ENCODE measurements at places on chromosomes 13 and 19. TPM values are rescaled to one million over a fixed set of nuclear protein-coding genes. Genes with fewer than 3 reads are reported as not detected.
A peak's percentile ranks its signal among the peaks of the same experiment; 100 is the strongest.

- H3K27me3 ChIP-seq, result no peaks in the 10 kb centered on the region
- no peaks in the 10 kb centered on the region for H3K4me1 ChIP-seq
- H3K36me3 ChIP-seq, result no peaks in the 10 kb centered on the region
- no peak for DNase-seq
Measured at GRCh38 chr13:51924756-51925544, 63.2 kb downstream of the CCDC70 start.

The C5AR1 gene
- 9.3 TPM for total RNA-seq

- no peak for DNase-seq
- no peaks in the 10 kb centered on the region for H3K27me3 ChIP-seq
- H3K4me3 ChIP-seq, result peak overlapping the region; percentile 61
- peaks cover 7% of the 10 kb centered on the region for H3K4me1 ChIP-seq
Measured at GRCh38 chr19:8506402-8506957, 4.0 kb upstream of the PRAM1 start.

DNA sequence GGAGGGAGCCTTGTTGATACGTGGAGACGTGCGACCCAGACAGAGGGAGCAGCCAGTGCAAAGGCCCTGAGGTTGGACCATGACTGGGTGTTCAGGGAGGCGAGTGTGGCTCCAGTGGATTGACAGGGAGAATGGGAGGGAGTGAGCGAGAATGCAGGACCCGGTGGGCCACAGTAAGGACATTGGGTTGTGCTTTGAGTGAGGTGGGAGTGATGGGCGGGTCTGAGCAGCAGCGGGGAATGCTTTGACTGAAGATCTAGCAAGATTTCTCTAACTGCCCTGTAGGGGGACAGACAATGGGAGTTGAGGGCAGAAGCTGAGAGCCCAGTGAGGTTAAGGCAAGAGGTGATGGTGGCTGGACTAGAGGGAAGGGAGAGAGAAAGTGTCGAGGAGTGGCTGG is 7.7 kb upstream of the NANOS2 start:
- H3K4me1 ChIP-seq, result no peaks in the 10 kb centered on the region
- H3K4me3 ChIP-seq, result no peak overlapping the region
- H3K27ac ChIP-seq, result no peak overlapping the region
- no peaks in the 10 kb centered on the region for H3K27me3 ChIP-seq
- H3K36me3 ChIP-seq, result no peaks in the 10 kb centered on the region

DNA sequence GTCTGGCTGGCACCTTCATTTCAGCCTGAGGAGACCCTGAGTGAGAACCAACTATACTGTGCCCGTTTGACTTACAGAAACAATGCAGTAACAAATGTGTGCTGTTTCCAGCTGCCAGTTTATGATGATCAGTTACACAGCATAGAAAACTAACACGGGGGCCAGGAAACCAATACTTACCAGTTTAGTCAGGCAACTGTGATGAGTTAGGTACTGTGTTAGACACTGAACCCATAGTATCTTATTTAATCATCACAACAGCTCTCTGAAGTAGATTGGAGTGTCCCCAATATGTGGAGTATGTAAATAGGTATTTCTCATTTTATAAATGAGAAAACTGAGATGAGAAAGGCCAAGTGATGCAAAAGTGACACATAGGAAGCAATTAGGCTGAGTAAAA is 620.9 kb upstream of the KLF12 start:
- DNase-seq, result no peak
- no peaks in the 10 kb centered on the region for H3K4me1 ChIP-seq
- no peaks in the 10 kb centered on the region for H3K36me3 ChIP-seq
- H3K27me3 ChIP-seq, result no peaks in the 10 kb centered on the region
- no peak overlapping the region for H3K4me3 ChIP-seq
- no peak overlapping the region for H3K27ac ChIP-seq

DNA sequence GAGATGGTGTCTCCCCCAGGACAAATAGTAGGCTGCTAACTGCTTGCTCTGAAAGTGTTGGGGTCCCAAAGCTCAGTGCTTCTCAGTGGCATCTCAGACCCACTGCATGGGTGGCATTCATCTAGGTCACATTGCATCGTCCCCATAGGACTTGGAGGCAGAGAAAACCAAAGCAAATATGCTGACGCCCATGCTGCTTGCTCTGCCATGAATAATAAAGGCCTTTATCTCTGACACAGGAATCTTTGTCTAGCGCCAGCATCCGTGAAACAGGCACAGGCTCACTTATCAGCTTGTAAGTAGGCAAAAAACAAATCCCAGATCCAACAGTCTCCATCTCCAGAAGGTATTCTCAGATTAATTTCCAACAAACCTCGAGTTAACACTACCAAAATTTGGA is 18.9 kb upstream of the IPO5 start:
- H3K27ac ChIP-seq, result no peak overlapping the region
- H3K36me3 ChIP-seq, result no peaks in the 10 kb centered on the region
- H3K4me3 ChIP-seq, result no peak overlapping the region
- no peaks in the 10 kb centered on the region for H3K4me1 ChIP-seq

- no peak overlapping the region for H3K4me3 ChIP-seq
- H3K27ac ChIP-seq, result no peak overlapping the region
- H3K4me1 ChIP-seq, result no peaks in the 10 kb centered on the region
- H3K36me3 ChIP-seq, result no peaks in the 10 kb centered on the region
- H3K27me3 ChIP-seq, result no peaks in the 10 kb centered on the region
- no peak for DNase-seq
Measured at GRCh38 chr13:37090912-37091311, 14.6 kb downstream of the CSNK1A1L start.

- no peaks in the 10 kb centered on the region for H3K4me1 ChIP-seq
- no peak overlapping the region for H3K4me3 ChIP-seq
- H3K36me3 ChIP-seq, result no peaks in the 10 kb centered on the region
- no peaks in the 10 kb centered on the region for H3K27me3 ChIP-seq
Measured at GRCh38 chr13:41148419-41149283, 16.0 kb upstream of the KBTBD6 start.

DNA sequence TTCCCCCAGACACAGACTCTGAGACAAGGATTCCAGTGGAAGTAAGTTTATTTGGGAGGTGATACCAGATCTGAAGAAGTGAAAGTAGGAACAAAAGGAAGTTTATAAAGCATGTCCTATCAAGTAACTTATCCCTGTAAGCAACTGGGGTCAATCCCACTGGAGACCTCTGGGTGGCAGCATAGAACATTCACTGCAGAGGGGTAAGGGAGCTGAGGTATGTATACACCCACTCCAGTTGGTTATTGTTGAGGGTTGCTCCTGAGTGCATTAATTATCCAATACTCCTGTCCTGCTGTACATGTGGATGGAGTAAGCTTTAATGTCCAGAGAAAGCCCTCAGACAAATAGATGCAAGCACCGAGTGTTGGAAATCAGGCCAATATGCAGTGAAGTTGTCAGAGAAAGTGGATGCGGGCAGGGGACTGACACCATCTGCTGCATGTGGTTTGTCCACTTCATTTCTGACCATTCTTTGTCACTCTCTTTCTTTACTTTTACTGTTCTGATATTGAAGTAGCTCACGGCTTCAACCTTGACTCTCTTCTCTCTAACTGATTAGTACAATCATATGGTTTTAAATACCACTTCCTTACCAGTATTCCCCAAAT is 46.7 kb downstream of the NOTCH3 start:
- H3K4me1 ChIP-seq, result no peaks in the 10 kb centered on the region
- DNase-seq, result no peak
- H3K27me3 ChIP-seq, result no peaks in the 10 kb centered on the region
- H3K4me3 ChIP-seq, result no peak overlapping the region

The KLK1 gene
- total RNA-seq, result not detected

GRCh38 chr13:65595916-65596315 is 1634.2 kb downstream of the PCDH9 start:
- no peak for DNase-seq
- H3K36me3 ChIP-seq, result no peaks in the 10 kb centered on the region
- no peaks in the 10 kb centered on the region for H3K4me1 ChIP-seq
- H3K4me3 ChIP-seq, result no peak overlapping the region
- H3K27me3 ChIP-seq, result no peaks in the 10 kb centered on the region

DNA sequence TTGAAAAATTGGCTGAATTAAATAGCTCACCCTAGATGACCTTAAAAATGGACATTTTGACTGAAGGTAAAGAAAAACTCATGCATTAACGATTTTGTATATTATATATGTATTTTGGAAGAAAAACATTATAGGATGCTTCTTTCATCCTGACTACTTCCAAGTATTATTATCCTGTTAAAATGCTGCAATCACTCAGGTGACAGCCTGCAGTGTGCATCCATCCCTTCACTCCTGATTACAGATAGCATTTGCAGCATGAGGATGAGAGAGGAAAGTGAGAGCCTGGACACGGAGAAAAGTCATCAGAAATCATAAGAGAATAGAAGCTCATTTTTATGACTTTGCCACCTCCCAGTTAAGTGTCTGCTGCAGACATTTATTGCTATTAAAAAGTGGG is 1055.6 kb downstream of the PCDH17 start:
- H3K27me3 ChIP-seq, result no peaks in the 10 kb centered on the region
- no peak for DNase-seq
- no peak overlapping the region for H3K4me3 ChIP-seq
- no peaks in the 10 kb centered on the region for H3K4me1 ChIP-seq

DNA sequence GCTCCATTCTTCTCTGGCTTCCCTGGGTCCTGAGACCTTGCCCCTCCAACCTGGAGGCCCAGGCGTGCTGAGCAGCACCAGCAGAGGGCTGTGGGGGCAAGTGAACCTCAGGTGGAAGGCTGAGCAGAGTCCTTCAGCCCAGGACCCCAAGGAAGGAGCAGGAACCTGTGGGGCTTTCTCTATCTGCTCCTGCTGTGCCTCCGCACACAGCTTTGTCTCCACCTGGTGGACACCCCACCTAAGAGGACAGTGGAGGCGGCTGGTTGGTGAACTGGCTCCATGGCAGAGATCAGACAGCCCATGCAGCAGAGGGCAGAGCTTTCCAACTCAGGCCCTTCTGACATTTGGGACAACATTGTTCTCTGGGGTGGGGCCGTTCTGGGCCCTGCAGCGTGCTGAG is 19.7 kb downstream of the ZFR2 start:
- no peak overlapping the region for H3K27ac ChIP-seq
- DNase-seq, result no peak
- H3K4me1 ChIP-seq, result no peaks in the 10 kb centered on the region
- H3K27me3 ChIP-seq, result no peaks in the 10 kb centered on the region

- no peaks in the 10 kb centered on the region for H3K27me3 ChIP-seq
- H3K27ac ChIP-seq, result no peak overlapping the region
Measured at GRCh38 chr19:44476559-44477408, 23.5 kb downstream of the ZNF180 start.

DNA sequence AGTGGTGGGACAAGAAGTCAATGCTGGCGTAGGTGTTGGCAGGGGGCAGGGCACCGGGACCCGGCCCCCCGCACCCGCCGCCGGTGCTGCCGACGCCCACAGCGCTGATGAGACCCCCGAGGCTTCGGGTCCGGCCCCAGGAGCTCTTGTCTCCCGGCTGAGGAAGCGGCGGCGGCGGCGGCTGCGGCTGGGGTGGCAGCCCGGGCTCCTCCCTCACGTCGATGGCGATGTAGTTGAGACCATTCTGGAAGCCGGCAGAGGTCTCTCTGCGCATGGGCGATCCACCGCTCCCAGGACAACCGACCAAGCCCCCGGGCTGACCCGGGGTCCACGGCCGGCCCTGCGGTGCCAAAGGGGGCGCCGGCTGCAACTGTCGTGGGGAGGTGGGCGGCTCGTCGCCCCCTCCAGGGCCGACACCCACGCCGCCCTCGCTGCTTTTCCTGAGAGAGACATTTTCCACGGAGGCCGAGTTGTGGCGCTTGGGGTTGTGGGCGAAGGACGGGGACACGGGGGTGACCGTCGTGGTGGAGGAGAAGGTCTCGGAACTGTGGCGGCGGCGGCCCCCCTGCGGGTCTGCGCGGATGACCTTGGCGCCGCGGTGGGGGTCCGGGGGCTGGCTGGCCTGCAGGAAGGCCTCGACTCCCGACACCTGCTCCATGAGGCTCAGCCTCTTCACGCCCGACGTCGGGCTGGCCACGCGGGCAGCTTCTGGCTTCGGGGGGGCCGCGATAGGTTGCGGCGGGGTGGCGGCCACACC is 4.1 kb downstream of the IRS2 start:
- H3K27me3 ChIP-seq, result no peaks in the 10 kb centered on the region
- no peak for DNase-seq
- H3K4me1 ChIP-seq, result peaks cover 11% of the 10 kb centered on the region
- peak overlapping the region; percentile 9 for H3K27ac ChIP-seq
- peaks cover 55% of the 10 kb centered on the region for H3K36me3 ChIP-seq

The PGLYRP2 gene
- total RNA-seq, result not detected

DNA sequence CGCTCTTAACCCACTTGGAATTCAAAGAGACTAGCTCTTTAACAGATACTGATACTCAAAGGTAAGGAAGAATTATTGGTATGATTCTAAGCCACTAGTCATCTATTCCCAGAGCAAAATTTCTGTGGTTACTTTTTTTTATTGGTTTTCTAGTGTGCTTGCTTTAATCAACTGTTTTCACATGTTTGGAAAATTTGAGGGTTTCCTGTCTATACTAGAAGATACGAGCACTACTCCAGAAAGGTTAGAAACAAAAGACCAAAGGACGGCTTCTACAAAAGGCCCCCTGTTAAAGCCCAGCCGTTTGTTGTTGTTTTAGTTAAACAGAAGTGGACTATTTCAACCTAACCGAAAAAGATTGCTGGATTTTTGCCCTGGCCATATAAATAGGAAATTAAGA is 18.5 kb upstream of the LPAR6 start:
- no peak for DNase-seq
- H3K27ac ChIP-seq, result peak overlapping the region; percentile 36
- H3K36me3 ChIP-seq, result no peaks in the 10 kb centered on the region
- no peaks in the 10 kb centered on the region for H3K27me3 ChIP-seq

DNA sequence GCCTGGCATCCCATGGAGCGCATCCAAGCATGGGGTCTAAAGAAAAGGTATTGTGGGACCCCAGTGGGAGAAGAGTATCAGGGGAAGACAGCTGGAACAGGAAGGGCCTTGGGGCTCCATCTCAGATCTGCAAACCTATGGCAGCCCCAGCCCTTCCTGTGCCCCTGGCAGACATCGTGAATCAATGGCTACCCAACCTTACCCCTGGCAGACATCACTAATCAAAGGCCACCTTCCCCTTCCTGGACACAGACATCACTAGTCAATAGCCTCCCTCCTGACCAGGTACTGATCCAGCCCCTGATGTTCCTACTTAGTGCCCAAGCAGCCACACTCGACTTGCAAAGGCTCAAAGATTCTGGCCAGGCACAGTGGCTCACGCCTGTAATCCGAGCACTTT is 15.8 kb downstream of the F2RL3 start:
- no peak overlapping the region for H3K4me3 ChIP-seq
- no peaks in the 10 kb centered on the region for H3K27me3 ChIP-seq
- H3K36me3 ChIP-seq, result no peaks in the 10 kb centered on the region

The SIGLEC9 gene
- 0.85 TPM for total RNA-seq

DNA sequence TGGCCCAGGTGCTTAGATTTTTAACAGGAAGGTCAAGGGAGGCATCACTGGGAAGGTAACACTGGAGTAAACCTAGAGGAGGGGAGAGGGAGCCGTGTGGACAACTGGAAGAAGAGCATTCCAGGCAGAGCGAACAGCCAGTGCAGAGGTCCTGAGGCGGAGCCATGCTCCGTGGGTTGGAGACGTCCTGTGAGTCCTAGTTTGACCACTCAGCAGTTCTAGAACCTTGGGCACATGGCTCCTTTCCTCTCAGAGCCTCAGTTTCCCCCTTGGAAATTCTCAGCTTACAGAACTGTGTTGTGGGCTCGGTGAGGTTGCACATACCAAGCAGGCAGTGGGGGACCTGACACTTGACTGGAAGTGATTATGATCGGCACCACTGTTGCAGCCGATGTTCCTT is 130.9 kb downstream of the DPF1 start:
- H3K4me3 ChIP-seq, result no peak overlapping the region
- no peak overlapping the region for H3K27ac ChIP-seq
- no peaks in the 10 kb centered on the region for H3K4me1 ChIP-seq
- DNase-seq, result no peak
- no peaks in the 10 kb centered on the region for H3K36me3 ChIP-seq

GRCh38 chr19:29636553-29637360 is 28.5 kb upstream of the PLEKHF1 start:
- no peaks in the 10 kb centered on the region for H3K4me1 ChIP-seq
- no peak overlapping the region for H3K27ac ChIP-seq
- H3K27me3 ChIP-seq, result no peaks in the 10 kb centered on the region
- DNase-seq, result no peak

Data from ascending aorta (tissue), 2 donors.